Right atrium auricular region (tissue), 2 donors: ENCODE measurements at places on chromosomes 5 and 9.
A peak's percentile ranks its signal among the peaks of the same experiment; 100 is the strongest.

DNA sequence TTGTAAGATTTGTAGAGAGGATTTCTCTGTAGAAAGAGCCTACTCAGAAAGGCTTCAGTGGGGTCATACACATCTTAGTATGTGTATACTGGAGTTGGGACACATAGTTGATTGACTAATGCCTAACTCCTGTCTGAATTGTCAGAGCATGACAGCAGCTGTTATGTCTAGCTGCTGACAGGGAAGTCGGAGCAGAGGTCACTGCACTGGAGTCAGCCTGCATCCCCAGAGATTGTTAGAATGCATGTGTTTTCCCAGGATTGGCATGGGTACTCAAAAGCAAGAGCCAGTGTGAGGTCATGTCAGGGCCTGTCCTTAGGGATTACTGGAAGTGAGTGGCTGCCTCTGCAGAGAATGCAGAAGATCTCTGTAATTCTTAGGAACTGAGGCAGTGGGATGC, 82.7 kb downstream of the ITGA1 start:
- no peak for DNase-seq
- no peak overlapping the region for H3K27ac ChIP-seq
- H3K4me3 ChIP-seq: no peak overlapping the region

DNA sequence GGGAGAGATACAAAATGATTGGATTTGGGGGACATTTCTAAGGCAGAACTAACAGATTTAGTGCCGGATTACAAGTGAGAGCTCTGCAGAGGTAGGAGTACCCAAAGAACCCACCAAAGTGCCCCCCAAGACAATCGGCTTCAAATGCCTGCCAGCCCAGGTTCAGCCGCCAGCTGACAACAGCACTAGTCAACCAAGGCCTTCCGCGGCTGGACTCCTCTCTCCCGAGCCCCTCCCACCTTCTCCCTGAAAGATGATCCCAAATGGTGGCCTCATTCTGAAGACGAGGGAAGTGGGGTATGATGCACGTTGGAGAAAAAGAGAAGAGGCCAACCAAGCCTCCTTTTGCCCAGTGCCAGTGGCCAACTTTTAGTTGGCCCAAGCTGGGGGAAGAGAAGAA, 210.4 kb upstream of the SLC30A5 start:
- no peak for DNase-seq
- no peaks in the 10 kb centered on the region for H3K27me3 ChIP-seq
- H3K4me1 ChIP-seq: no peaks in the 10 kb centered on the region
- H3K4me3 ChIP-seq: no peak overlapping the region

- peak within 1 kb of the TSS; percentile 48 for H3K4me3 ChIP-seq
- peak; percentile 89 for DNase-seq
- no peaks in the 10 kb centered on the region for H3K4me1 ChIP-seq
- H3K27ac ChIP-seq: peak within 1 kb of the TSS; percentile 96
Measured at GRCh38 chr5:150640311-150641005, at the start of gene SYNPO. SYNPO (plus strand) TSS chr5:150640660; CDS start chr5:150648276, 7,616 bp downstream.

GRCh38 chr5:98301547-98301946, 471.9 kb upstream of the RGMB start:
- H3K27me3 ChIP-seq: no peaks in the 10 kb centered on the region
- DNase-seq: no peak
- H3K36me3 ChIP-seq: no peaks in the 10 kb centered on the region
- H3K4me3 ChIP-seq: no peak overlapping the region

- no peaks in the 10 kb centered on the region for H3K4me1 ChIP-seq
- DNase-seq: no peak
- H3K27me3 ChIP-seq: no peaks in the 10 kb centered on the region
Measured at GRCh38 chr5:33488558-33489355, 48.0 kb downstream of the TARS1 start.

DNA sequence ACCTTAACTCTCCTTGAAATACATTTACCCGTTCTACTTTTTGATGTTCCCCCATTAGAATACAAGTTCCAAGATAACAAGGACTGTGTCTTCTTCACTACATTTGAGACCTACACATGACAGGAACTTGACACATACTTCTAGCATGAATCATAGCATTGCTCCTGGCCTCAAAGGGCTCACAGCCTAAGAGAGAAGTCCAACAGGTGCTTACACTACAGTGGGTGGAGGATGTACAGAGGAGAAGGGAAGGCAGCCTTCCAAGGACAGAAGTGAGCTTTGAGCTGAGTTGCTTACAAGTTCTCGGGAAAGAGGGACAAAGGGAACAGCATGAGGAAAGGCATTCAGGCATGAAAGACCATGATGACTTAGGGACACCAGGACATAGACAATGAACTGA, 56.9 kb upstream of the MSX2 start:
- no peaks in the 10 kb centered on the region for H3K27me3 ChIP-seq
- no peaks in the 10 kb centered on the region for H3K36me3 ChIP-seq
- H3K27ac ChIP-seq: no peak overlapping the region
- H3K4me3 ChIP-seq: no peak overlapping the region
- H3K4me1 ChIP-seq: no peaks in the 10 kb centered on the region
- no peak for DNase-seq

DNA sequence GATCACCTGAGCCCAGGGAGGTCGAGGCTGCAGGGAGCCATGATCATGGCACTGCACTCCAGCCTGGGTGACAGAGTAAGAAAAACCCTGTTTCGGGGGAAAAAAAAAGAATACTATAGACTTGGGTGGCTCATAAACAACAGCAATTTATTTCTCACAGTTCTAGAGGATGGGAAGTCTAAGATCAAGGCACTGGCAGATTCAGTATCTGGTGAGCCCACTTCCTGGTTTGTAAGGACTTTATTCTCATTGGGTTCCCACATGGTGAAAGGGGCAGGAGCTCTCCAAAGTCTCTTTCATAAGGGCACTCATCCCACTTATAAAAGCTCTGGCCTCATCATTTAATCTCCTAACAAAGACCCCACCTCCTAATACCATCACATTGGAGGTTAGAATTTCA, 8.7 kb downstream of the HINT1 start:
- H3K27me3 ChIP-seq: no peaks in the 10 kb centered on the region
- H3K27ac ChIP-seq: no peak overlapping the region

GRCh38 chr9:95857124-95857523, 18.4 kb upstream of the ERCC6L2 start:
- no peaks in the 10 kb centered on the region for H3K27me3 ChIP-seq
- H3K4me1 ChIP-seq: no peaks in the 10 kb centered on the region
- H3K4me3 ChIP-seq: no peak overlapping the region

GRCh38 chr5:77463905-77464304, 28.2 kb downstream of the WDR41 start:
- H3K36me3 ChIP-seq: no peaks in the 10 kb centered on the region
- H3K27ac ChIP-seq: no peak overlapping the region
- no peaks in the 10 kb centered on the region for H3K27me3 ChIP-seq

DNA sequence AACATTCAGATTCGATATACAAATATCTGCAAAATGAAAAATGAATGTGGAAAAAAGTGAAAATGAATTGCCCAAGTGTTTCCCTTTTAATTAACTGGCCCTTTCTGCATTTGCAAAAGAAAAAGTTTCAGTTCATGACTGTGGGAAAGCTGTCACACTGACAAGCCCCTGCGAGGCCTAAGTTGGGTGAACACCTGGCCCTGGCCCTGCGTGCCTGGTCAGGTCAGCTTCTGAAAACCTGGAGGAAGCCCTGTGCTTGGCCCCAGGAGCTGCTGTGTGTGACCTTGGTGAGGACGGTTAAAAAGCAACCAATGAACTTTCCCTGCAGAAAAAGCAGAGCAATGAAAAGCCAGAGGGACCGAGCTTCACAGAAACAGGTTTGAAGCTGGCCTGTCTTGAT, 41.0 kb upstream of the SHC3 start:
- H3K4me3 ChIP-seq: no peak overlapping the region
- no peak overlapping the region for H3K27ac ChIP-seq

DNA sequence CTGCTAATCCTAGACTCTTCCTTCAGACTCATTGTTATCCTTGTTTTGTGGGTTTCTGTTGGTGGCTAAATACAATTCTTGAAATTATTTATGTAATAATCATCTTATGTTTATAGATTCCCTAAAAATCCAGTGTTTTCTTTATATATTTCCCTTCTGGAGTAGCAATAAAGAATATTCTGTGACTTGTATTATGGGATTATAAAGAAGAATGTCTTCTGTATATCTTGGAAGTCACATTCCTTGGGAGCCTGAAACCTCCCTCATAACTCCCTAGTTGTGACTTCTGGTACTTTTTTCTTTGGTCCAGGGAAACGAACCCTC, 356.1 kb downstream of the TMEM167A start:
- no peak overlapping the region for H3K4me3 ChIP-seq
- DNase-seq: no peak
- no peak overlapping the region for H3K27ac ChIP-seq
- H3K36me3 ChIP-seq: no peaks in the 10 kb centered on the region
- H3K27me3 ChIP-seq: no peaks in the 10 kb centered on the region
- H3K4me1 ChIP-seq: no peaks in the 10 kb centered on the region

DNA sequence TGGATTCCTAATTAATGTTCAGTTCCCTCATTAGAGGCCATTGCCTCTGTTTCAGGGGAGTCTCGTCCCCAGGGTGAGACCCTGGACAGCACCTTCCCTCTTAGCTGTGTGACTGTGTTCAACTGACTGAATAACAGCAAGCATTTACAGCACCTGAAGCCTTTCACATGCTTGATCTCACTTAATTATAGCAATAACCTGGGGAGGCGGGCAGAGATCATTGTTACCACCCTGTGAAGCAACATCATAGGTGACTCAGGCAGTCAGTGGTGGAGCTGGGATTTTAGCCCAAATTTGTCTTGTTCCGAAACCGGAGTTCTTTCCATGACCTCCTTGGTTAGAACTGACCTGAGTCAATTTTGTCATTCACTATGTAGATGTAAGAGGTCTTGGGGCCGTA, 105.2 kb upstream of the RAD23B start:
- H3K4me3 ChIP-seq: no peak overlapping the region
- H3K27ac ChIP-seq: no peak overlapping the region
- H3K4me1 ChIP-seq: peaks cover 32% of the 10 kb centered on the region
- no peaks in the 10 kb centered on the region for H3K36me3 ChIP-seq

GRCh38 chr5:14105718-14106410, 37.3 kb upstream of the TRIO start:
- H3K27ac ChIP-seq: no peak overlapping the region
- no peak overlapping the region for H3K4me3 ChIP-seq
- no peaks in the 10 kb centered on the region for H3K27me3 ChIP-seq
- no peaks in the 10 kb centered on the region for H3K4me1 ChIP-seq
- DNase-seq: no peak

DNA sequence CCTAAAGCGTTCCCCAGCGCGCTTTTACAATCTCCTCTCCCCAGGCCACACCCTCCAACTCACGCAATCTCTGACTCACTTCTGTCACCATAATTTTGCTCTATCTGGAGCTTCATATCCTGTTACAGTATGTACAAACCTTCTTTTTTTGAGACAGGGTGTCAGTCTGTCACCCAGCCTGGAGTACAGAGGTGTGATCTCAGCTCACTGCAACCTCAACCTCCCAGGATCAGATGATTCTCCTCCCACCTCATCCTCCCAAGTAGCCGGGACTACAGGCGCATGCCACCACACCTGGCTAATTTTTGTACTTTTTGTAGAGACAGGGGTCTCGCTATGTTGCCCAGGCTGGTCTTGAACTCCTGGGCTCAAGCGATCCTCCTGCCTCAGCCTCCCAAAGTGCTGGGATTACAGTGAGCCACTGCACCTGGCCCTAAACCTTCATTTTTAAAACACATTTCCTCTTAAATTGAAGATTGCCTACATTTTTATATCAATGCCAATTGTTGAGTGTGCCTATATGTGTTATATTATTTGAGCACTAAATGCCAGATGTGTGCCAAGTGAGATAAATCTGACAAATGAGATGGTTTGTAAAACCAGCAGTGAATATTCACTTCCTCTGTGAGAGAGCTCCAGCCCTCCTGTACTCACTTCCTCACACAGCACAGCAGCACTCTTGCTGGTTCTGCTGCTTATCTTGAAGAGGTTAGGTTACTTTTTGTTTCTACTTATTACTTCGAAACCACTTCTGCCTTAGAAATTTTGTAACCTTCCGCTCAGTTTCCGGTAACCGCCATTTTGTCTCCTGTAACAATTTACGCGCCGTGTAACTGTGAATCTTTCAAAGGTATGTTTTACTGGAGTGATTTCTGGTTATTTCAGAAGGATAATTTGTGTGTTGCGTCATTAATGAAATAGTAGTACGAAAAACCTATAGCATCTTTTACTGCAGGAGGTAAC, 57.9 kb downstream of the DOCK8 start:
- peak overlapping the region; percentile 16 for H3K27ac ChIP-seq
- DNase-seq: no peak
- H3K36me3 ChIP-seq: no peaks in the 10 kb centered on the region
- no peaks in the 10 kb centered on the region for H3K27me3 ChIP-seq
- no peak overlapping the region for H3K4me3 ChIP-seq
- no peaks in the 10 kb centered on the region for H3K4me1 ChIP-seq

DNA sequence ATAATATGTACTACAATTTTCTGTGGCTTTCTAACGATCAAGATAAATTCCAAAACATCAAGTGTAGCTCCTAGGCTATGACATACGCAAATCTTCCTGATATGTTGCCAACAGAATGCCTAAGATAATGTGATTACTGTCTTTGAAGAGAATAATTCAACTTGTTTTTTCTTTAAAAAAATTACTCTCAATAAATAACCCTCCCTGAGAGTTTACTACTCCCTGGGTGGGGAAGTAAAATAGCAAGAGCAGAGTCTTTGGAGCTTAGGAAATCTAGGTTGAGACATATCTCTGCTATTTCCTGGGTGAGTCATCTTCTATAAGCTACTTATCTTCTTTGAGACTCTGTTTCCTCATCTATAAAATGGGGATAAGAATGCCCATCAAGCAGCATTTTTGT, 201.2 kb downstream of the ACTL7B start:
- no peak overlapping the region for H3K4me3 ChIP-seq
- no peak overlapping the region for H3K27ac ChIP-seq

- no peaks in the 10 kb centered on the region for H3K4me1 ChIP-seq
- no peak overlapping the region for H3K27ac ChIP-seq
- no peaks in the 10 kb centered on the region for H3K36me3 ChIP-seq
- no peak for DNase-seq
Measured at GRCh38 chr9:84736081-84736480, 66.6 kb downstream of the NTRK2 start.

- H3K27me3 ChIP-seq: no peaks in the 10 kb centered on the region
- no peaks in the 10 kb centered on the region for H3K4me1 ChIP-seq
- no peak overlapping the region for H3K4me3 ChIP-seq
- DNase-seq: no peak
- H3K27ac ChIP-seq: no peak overlapping the region
Measured at GRCh38 chr5:31255041-31255440, 61.6 kb downstream of the CDH6 start.
